ENCODE measurements at places on chromosomes 12 and 14.
A peak's percentile ranks its signal among the peaks of the same experiment; 100 is the strongest.

DNA sequence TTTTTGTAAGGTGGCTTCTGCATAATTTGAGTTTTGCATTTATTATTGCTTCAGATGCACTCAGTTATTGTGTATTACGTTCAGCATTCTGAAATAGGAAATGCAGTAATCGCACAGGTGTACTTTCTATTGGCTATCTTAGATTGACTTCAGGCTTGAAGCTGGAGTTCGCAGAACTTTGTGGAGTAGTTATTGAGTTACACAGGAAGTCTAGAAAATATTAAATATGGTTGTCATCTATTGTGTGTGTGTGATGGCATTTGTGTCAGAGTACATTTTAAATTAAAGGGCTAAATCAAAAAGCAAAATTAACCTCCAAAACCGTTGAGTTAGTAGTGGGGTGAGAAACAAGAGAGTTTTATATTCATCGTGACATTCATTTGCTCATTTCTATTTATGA, 2.7 kb downstream of the ARID2 start:
- no peak for DNase-seq

DNA sequence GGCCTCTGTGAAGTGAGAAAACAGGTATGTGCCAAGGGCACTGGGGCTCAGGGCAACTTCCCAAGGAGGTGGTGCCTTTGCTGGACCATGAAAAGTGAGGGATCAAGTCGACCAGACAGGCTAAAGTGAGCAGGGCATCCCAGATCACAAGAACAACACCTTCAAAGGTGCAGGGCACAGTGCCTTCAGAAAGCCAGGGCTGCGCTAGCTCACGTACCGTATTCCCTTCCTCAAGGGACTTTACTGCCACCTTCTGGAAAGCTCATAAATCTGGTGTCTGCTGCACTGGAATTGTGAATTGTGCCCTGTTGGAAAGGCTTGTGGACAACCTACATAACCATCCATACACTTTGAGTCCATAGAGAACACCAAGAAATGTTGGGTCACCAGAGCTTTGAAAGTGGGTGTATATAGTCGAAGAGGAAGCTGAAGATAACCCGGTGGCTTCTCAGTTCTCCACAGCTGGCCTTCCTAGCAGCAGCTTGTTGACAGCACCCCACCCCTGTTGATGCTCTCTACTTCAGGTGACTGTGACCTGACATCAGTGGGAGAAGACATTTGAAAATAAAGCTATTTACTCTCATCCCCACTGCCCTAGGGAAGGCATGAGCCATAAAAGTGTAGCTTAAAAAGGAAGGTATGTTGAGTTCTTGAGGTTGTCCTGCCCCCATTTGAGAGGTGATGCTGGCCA, 24.5 kb downstream of the FIGNL2 start:
- peak; percentile 24 for DNase-seq

- DNase-seq = no peak
Observed at GRCh38 chr14:35140718-35141581, 18.6 kb downstream of the PRORP start.

GRCh38 chr14:29749829-29750228, 177.8 kb downstream of the PRKD1 start:
- DNase-seq = no peak

- no peak for DNase-seq
Observed at GRCh38 chr14:84806622-84807021, 723.3 kb upstream of the FLRT2 start.

- no peak for DNase-seq
Observed at GRCh38 chr12:73274976-73275375, 1002.8 kb downstream of the TRHDE start.

- DNase-seq = no peak
Observed at GRCh38 chr14:81342850-81343580, 57.1 kb downstream of the STON2 start.

DNA sequence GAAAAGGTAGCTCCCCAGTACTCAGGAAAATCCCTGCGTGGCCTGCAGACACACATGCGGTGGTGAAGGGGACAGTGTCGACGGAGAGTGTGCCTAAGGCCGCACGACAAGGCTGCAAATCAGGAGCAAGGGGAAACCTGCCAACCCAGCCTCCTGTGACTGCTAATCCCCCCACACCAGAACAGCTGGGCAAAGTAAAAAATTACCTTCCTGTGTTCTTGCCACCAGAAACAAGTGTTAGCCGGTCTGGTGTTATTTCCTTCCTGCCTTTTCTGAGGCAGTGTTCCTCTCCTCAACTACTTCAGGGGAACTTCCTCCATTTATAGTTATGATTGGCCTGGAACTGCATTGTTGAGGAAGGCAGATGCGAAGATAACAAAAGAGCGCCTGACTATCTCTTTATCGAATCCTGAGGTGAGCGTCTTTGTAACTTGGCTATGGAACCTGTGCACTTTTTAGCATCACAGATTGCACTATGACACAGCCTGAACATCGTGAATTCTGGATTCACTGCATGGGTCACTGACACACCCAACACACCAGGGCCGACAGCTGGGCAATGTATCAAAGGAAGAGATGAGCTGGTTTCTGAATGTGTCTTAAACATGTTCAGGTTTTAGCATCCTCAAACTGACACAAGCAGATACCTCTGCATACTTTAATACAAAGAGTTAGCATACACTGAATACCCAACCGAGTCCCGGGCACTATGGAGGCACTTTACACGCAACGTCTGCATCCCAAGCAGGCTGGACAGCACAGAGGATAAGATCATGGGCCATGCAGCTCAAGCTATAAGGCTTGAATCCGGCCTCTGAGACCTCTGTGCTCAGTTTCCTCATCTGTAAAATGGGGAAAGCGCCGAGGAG, 28.9 kb downstream of the SLC15A4 start:
- DNase-seq = no peak
